ENCODE measurements at places on chromosomes 1 and 21.

DNA sequence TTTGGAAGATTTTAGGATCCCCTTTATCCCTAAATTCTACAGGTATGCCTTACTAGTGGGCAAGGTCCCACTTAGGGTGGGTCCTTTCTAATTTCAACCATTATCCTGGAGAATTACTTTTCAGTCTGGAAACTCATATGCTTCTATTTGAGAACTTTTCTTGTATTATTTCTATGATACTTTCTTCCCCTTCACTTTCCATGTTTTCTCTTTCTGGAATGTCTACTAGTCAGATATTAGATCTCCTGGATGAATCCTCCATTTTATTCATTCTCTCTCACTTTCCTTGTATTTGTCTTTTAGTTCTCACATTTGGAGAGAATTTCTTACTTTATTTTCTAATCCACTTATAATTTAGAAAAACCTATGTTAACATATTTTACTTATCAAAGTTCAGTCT is 83.9 kb upstream of the SIPA1L2 start:
- DNase-seq, result no peak

GRCh38 chr1:16115468-16115983 is 40.3 kb downstream of the EPHA2 start:
- DNase-seq, result no peak

DNA sequence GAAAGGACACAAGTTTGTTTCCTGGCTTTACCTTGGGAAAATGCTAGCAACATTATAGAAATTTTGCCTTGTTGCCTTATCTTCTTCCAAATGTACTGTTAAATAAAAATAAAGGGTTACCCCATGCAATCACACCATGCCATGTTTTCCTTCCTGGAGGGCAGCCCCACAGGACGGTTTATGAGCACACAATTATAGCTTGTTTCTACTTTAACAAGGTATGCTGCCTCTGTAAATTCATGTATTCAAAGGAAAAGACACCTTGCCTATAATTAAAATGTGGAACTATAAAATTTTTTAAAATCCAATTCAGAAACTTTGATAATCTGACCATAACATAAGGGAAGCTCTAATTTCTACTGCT is 63.4 kb downstream of the CAPN2 start:
- DNase-seq, result no peak

GRCh38 chr1:19668888-19669287 is 4.2 kb downstream of the HTR6 start:
- DNase-seq, result no peak

DNA sequence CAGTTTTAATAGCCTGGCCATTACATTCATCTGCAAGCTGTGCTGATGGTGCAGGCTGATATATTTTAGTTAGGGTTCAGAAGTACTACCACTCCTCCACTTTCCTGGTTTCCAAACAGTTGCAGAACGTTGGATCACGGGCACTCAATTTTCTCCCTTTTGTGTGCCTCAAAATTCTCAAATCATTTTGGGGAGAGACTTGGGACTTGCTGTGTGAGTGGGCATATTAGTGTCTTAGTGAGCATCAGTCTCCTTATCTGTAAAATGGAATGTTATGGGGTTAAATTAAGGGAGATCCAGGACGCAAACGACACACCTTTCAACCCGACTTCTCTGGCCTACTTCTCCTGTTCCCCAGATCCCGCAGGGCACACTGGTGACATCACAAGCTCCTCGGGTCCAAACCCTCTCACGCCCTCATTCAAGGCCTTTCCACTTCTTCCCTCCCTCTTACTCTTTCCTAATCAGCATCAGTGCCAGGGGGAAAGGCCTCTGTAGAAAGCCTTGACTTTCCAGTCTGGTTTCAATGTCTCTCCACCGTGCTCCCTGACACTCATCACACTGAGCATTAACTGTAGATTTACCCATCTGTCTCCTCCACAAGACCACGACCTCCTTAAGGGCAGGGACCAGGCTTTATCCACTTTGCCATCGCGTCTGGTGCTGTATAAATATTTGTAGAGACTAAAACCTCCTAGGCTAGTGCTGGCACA is 1.2 kb downstream of the PIGP start:
- DNase-seq, result peak; percentile 56

- no peak for DNase-seq
Observed at GRCh38 chr1:244157731-244158438, 106.8 kb downstream of the ZBTB18 start.

GRCh38 chr1:37813529-37814145 is 5.6 kb upstream of the YRDC start:
- DNase-seq, result no peak

DNA sequence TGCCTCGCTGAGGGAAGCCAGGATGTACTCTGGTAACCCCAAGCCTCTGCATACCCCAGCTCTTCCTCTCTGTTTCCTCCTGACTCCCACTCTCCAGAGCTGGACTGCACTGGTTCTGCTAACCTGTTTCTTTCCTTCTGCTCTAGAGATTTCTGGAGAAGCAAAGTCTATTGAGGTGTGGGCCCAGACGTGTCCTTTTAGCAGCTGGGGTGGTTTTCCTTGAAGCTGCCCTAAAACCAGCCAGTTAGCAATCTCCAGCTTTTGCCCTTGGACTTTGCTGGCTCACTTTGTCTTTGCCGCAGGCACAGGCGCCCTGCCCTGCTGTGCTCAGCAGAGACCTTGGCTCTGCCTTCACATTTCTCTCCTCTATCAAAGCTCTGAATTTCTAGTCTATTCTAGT is 171.8 kb upstream of the IVNS1ABP start:
- DNase-seq, result no peak

- DNase-seq, result no peak
Observed at GRCh38 chr1:12161662-12162458, 4.9 kb upstream of the TNFRSF1B start.

DNA sequence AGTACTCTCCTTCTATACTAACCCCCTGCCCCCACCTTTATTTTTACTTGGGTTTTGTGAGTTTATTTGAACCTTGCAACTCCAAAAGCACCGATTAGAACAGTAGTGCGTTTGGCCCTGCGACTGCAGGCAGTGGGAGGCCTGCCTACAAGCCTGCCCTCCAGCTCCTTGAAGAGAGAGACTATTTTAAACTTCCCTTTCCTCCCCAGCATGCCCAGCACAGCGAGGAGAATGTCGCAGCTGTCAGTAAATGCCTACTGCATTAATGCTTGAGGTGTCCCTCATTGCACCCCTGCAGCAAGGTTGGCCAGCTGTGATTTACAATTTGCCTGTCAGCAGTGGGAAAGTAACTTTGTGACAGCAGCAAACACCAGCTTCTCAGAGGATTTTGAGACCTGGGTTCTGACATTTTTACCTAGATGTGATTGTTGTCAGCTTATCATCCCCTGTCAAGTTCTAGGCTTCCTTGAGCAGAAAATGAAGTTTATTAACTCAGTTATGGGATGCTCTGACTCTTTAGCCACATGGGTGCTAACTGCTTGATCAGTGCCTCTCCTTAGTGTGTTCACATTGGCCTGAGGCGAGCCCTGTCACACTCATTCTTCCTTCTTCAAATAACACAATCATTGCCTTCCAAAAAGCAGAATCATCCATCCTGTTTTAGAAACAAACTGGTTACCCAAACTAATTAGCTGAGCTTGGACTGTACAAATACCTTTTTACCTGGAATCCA is 170.6 kb downstream of the PDE4B start:
- no peak for DNase-seq
